SK-N-MC (cell line): ENCODE measurements at places on chromosomes 2 and 18.

DNA sequence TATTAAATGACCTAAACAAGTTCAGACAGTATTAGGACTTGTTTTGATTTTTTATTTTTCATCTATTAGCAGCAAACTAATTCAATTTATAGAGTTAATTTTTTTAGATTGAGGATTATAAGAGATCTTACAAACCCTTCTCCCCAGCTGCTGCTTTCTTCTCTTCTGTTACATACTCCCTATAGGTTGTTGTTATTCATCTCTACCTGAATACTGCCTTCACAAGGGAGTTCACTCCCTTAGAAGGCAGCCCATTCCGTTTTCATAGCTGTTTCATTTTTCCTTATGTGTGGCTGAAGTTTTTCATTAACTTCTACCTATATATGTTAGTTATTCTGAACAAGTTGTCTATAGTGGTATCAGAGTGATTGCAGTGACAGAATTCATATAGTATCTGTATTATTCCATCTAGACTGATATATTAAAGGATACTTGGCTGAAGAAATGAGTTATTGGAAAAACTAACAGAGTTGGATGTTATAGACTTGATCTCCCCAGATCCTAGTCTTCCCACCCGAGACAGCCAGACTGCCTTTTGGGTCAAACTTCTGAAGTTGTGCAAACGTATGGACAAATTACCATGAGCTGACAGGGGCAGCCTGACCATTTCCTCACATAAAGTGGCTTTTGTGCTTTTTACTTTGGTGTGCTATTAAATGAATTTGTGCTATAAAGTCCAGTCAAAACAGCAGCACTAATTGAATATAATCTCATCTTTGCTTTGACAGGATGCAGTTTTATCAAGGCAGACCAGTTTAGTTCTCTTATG, 8.7 kb downstream of the GLS start:
- DNase-seq, result no peak

- DNase-seq, result no peak
Measured at GRCh38 chr18:62438018-62438329, 84.9 kb upstream of the ZCCHC2 start.

DNA sequence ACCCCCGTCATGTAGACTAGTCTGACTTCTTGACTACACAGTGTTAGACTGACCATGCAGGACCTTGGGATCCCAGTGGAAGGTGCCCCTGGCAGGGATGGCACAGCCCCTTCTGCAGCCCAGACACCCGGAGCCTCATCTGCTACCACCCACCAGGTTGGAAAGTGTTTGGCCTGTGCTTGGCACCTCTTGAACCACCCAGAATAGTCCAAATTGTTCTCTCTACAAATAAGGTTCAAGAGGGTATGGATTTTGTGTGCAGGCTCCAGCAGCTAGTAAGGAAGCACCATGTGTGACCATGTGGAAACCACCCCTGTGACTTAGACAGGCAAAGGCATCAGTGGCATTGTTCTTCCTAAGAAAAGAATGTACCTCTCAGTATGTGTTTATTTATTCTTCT, 18.4 kb downstream of the L3MBTL4 start:
- no peak for DNase-seq

GRCh38 chr2:105794926-105795574, 50.3 kb downstream of the NCK2 start:
- DNase-seq, result no peak

- no peak for DNase-seq
Measured at GRCh38 chr2:24725956-24726355, 67.2 kb downstream of the PTRHD1 start.

GRCh38 chr2:182584462-182584861, 131.6 kb upstream of the DNAJC10 start:
- DNase-seq, result no peak

DNA sequence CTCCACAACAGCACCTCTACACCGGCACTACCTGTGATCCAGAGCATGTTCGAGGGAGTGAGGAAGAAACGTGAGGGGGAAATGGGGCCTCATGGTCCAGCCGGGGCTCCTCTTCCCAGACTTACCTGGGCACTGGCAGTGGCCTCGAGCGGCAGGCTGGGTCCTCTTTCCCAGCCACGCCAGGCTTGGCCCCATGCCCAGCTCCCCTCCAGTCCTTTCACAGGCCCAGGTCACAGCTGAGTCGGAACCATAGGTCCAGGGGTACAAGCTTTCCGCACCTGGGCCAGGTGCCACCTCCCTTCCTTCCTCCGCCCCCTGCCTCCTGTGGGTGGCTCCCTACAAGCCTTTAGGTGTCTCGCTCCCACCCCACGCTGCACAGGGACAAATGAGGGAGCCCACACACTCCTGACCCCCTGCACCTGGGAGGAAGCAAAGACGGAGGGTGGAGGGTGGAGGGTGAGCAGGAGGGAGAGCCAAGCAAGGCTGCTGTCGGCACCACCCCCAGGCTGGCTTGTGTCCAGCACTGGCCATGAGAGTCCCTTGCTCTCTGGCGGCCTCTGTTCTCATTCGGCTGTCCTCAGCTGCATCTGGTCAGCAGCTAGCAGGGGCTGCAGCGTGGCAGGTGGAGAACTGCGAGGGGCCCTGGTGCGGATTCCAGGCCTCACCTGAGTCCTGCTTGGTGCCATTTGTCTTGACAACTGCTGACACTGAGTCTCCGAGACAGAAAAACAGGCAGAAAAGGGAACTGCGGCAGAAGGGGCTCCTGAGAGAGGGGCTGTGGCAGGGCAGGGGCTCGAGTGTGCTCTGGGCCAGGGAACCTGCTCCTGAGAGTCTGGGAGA, 26.8 kb downstream of the ADRA2B start:
- no peak for DNase-seq
